Body of pancreas (tissue), 4 donors: ENCODE measurements at places on chromosomes 4 and X. TPM values are rescaled to one million over a fixed set of nuclear protein-coding genes. Genes with fewer than 3 reads are reported as not detected.

PRR32 gene
- not detected for total RNA-seq

SLIT2 gene
- 5.6 TPM for total RNA-seq

ARHGAP24 gene
- total RNA-seq: 43.3 TPM

GRCh38 chr4:6887591-6888371 lies 21.8 kb upstream of the TBC1D14 start:
- no peak overlapping the region for H3K27ac ChIP-seq
- H3K27me3 ChIP-seq: no peaks in the 10 kb centered on the region
- H3K4me3 ChIP-seq: no peak overlapping the region
- H3K36me3 ChIP-seq: no peaks in the 10 kb centered on the region
- no peak for DNase-seq
- H3K4me1 ChIP-seq: peaks cover 21% of the 10 kb centered on the region

DNA sequence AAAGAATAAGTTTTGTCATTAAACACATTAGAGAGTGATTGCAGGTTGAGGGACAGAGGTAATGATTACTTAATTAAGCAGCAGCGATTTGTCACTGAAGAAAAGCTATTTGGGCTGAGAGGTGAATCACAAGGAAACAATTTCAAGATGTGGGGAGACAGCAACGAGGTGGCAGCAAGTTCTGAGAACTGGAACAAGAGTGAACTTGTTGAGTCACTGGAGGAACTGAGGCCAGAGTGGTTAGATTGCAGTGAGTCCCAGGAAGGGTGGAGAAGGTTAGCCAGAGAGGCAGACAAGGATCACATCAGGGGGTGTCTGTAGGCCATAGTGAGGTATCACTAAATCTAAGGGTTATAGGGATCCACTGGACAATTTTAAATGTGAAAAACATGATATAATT lies 57.9 kb upstream of the TMPRSS11A start:
- no peaks in the 10 kb centered on the region for H3K4me1 ChIP-seq
- no peaks in the 10 kb centered on the region for H3K36me3 ChIP-seq
- DNase-seq: no peak
- H3K27me3 ChIP-seq: no peaks in the 10 kb centered on the region
- H3K27ac ChIP-seq: no peak overlapping the region
- H3K4me3 ChIP-seq: no peak overlapping the region

GRCh38 chr4:131052646-131053045 lies 1956.7 kb downstream of the C4orf33 start:
- H3K4me3 ChIP-seq: no peak overlapping the region
- DNase-seq: no peak
- no peaks in the 10 kb centered on the region for H3K27me3 ChIP-seq
- no peaks in the 10 kb centered on the region for H3K4me1 ChIP-seq
- H3K27ac ChIP-seq: no peak overlapping the region
- H3K36me3 ChIP-seq: no peaks in the 10 kb centered on the region

- no peak for DNase-seq
- H3K27ac ChIP-seq: no peak overlapping the region
- H3K4me1 ChIP-seq: no peaks in the 10 kb centered on the region
- H3K4me3 ChIP-seq: no peak overlapping the region
- no peaks in the 10 kb centered on the region for H3K27me3 ChIP-seq
These were observed 81.7 kb downstream of the SHISA3 start for GRCh38 chr4:42478946-42479345.

GRCh38 chr4:13541176-13541604 lies 3.1 kb downstream of the NKX3-2 start:
- no peak overlapping the region for H3K4me3 ChIP-seq
- no peaks in the 10 kb centered on the region for H3K27me3 ChIP-seq
- DNase-seq: no peak
- H3K4me1 ChIP-seq: peaks cover 38% of the 10 kb centered on the region

DNA sequence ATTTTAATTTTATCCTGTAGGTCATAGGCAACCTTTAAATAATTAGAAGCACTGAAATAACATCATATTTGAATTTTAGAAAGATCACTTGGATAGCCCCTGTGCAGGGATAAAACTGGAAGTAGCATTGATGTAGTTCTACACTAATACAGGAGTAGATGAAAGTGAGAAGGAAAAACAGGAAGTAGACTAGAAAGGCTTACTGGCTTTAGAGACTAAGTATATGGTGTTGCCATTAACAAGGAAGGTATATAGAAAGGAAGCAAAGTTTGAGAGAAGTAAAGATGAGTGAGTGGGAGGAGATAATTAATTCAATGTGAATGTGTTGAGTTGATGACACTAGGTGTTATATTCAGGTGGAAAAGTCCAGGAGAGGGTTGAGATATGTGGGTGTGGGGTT lies 73.1 kb upstream of the EPGN start:
- no peaks in the 10 kb centered on the region for H3K27me3 ChIP-seq
- H3K27ac ChIP-seq: no peak overlapping the region
- no peaks in the 10 kb centered on the region for H3K36me3 ChIP-seq
- H3K4me3 ChIP-seq: no peak overlapping the region
- H3K4me1 ChIP-seq: no peaks in the 10 kb centered on the region

DNA sequence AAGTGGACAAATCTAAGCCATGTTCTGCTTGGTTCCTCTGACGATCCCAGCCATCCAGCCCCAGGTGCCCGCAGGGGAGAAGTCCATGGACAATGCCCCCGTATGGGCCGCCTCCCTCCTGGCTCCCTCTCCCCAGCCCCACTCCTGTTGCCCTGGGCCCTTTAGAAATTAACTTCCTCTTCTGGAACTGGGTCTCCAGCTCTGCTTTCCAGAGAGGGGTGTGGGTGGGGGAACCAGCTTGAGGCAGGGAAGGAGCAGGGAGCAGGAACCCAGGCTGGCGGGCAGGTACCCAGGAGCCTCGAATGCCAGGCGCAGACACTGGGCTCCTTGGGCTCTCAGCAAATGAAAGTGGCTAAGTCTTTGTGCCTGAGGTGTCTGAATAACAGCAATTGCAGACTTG lies 12.7 kb upstream of the ABLIM2 start:
- no peak overlapping the region for H3K4me3 ChIP-seq
- no peaks in the 10 kb centered on the region for H3K36me3 ChIP-seq
- H3K27me3 ChIP-seq: no peaks in the 10 kb centered on the region
- no peak overlapping the region for H3K27ac ChIP-seq

GRCh38 chr4:17613761-17614415 lies 553 bp upstream of the MED28 start:
- no peak for DNase-seq
- peaks cover 36% of the 10 kb centered on the region for H3K4me1 ChIP-seq

DNA sequence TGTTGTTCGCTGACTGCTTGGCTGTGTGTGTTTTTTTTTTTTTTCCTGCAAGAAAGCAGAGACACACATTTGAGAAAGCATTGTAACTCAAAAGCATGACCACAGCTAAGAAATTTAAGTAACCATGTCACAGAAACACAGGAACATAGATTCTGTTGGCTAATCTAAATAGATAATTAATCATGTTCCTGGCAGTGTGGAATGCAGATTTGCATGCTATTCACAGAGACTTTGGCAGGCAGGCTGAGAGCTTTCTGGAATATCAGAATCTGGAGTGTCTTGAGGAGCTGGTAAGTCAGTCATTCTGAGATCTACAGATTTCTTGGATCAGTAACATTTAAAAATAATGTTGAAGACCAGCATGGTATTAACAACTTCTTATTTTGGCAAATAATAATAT lies 33.2 kb upstream of the SMS start:
- no peaks in the 10 kb centered on the region for H3K4me1 ChIP-seq
- H3K27ac ChIP-seq: no peak overlapping the region
- DNase-seq: no peak
- H3K27me3 ChIP-seq: no peaks in the 10 kb centered on the region

DNA sequence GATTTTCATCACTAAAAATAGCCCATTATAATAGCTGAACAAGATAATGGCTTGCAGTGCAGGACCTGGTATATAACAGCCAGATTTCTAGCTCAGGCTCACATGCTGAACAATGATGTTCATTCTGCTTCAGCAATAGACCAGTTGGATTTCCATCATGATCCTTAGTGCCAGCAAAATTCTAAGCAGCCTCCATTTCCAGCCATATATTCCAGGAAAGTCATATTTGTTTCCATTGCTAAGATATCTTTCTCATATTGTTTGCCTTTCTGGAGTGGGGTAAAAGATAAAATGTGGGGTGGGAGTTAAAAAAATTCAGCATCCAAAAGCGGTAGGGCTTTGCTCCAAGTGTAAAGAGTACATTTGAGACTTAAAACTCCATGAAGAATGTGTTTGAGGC lies 2344.1 kb downstream of the PCDH7 start:
- no peaks in the 10 kb centered on the region for H3K4me1 ChIP-seq
- DNase-seq: no peak
- no peaks in the 10 kb centered on the region for H3K27me3 ChIP-seq
- H3K36me3 ChIP-seq: no peaks in the 10 kb centered on the region

GRCh38 chr4:128287141-128287870 lies at the start of gene PGRMC2:
Gene PGRMC2 (minus strand): TSS chr4:128287813. CDS start chr4:128287790, 23 bp downstream.
- DNase-seq: no peak
- H3K36me3 ChIP-seq: no peaks in the 10 kb centered on the region
- peak within 1 kb of the TSS; percentile 96 for H3K27ac ChIP-seq

- DNase-seq: no peak
- H3K4me1 ChIP-seq: no peaks in the 10 kb centered on the region
- no peak overlapping the region for H3K27ac ChIP-seq
These were observed 194.5 kb upstream of the EDA2R start for GRCh38 chrX:66833426-66833825.
